Fibroblast of skin of left quadriceps (primary cell): ENCODE measurements at places on chromosomes 12 and 14.

GRCh38 chr12:54572881-54573280, 15.6 kb downstream of the PPP1R1A start:
- DNase-seq = no peak

GRCh38 chr14:50635141-50635540, 33.0 kb downstream of the SAV1 start:
- no peak for DNase-seq

DNA sequence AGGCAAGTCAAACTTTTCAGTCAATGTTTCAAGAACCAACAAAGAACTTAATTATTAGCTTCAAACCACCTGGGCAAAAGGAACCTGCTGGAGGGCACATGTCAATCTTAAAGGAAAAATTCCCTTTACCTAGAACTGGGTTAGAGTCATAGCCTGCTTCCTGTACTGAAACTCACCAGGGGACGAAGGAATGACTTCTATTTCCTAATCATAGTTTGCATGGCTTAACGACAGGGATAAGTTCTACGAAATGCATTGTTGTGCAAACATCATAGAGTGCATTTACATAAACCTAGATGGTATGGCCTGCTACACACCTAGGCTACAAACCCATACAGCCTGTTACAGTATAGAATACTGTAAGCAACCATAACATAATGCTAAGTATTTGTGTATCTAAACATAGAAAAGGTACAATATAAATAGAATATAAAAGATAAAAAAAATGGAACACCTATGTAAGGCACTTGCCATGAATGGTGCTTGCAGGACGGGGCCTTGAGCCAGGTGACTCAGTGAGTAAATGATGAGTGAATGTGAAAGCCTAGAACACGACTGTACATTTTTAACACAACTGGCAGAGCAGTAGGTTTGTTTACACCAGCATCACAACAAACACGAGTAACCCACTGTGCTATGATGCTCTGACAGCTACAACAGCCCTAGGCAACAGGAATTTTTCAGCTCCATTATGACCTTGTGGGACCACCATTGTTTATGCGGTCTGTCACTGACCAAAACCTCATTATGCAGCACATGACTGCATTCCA, 234.9 kb upstream of the CAND1 start:
- DNase-seq = no peak

DNA sequence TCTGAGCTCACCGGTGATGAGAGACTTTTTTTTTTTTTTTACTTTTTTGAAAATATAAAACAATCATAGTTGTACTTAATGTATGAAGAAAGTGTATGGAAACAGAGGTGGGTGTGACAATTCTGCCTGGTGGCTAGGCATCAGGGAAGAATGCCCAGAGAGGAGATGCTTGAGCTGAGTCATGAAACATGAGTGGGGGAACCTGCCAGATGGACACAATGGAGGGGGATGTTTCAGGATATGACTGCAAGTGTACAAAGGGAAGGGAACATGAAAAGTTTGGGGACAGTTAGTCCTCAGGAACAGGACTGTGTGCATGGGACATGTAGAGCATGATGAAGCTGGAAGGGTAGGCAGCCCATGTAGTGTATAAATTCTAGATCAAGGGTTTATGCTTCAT, 274.2 kb upstream of the E2F7 start:
- no peak for DNase-seq

DNA sequence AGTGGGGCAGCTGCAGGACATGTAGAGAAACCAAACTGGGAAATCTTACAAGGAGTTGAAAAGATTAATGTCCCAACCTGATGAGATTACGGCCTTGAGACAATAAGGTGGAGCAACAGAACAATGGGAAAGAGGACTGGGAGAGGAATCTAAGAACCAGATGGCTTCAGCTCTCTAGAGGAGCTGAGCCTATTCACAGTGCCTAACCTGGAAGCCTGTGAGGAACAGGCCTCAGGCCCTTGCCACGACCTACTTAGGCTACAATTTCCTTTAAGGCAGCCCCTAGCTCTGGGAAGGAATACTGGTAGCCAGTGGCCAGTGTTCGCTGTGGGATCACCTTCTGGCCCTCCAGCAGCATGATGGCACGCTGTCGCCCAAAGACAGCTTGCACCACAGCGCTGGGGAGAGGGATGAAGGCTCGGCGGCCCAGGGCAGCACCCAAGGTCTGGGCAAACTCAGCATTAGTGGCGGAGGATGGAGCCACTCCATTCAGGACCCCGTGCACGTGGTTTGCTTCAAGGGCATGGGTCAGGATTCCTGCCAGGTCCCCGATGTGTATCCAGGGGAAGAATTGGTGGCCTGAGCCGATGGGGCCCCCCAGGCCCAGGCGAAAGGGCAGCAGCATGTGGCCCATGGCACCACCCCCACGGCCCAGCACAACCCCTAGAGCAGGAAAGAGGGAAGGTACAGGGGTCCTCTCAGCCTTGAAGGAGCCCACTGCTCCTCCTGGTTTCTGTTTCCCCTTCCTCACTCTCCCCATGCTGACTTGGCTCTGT, 2.6 kb downstream of the SDR39U1 start:
- DNase-seq = no peak

DNA sequence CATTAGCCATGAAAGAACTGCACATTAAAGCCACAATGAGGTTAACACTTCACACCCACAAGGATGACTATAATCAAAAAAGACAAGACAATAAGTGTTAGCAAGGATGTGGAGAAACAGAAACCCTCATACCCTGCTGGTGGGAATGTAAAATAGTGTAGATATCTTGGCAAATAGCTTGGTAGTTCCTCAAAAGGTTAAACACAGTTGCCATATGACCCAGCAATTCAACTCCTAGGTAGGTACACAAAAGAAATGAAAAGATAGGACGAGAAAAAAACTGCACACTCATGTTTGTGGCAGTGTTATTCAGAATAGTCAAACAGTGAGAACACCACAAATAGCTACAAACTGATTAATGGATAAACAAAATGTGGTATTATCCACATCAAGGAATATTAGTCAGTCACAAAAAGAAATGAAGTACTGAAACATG, 93.5 kb downstream of the ATXN2 start:
- no peak for DNase-seq

GRCh38 chr14:66022526-66022925, 463.6 kb upstream of the CCDC196 start:
- DNase-seq = no peak

- no peak for DNase-seq
These were observed 543.1 kb downstream of the LRFN5 start for GRCh38 chr14:42149609-42150261.

GRCh38 chr12:93679308-93679925, 2.2 kb downstream of the CRADD start:
- no peak for DNase-seq

- no peak for DNase-seq
These were observed 194.4 kb downstream of the KIF26A start for GRCh38 chr14:104332634-104333270.

GRCh38 chr12:40770781-40771180, 78.5 kb downstream of the CNTN1 start:
- no peak for DNase-seq

DNA sequence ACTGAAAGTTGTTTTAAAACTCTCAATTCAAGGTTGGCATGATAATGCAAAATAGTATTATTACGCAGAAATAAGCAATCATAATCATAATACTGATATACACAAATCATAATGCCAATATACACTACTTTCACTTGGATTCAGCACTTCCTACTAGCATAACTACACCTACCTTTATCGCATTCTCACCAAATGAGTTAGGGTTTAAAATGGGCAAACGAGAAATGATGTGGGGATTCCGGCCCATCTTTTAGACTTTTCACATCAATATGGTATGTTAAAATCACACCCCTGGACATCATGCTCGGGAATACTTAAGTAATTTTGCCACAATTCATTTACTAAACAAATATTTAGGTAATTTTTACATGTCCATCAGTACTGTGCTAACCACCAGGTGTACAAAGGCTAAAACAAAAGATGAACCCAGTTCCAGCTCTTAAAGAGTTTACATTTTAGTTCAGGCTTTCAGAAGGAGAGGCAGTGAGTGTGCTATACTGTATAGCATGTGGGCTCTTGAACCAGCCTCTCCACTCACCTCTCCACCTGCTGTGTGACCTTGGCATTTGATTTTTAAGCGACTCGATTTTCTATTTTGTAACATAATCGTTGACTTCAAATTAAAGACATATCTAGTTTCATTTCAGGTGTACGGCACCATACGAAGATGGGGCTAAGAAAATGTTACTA, 1.1 kb upstream of the USP15 start:
- DNase-seq = no peak

DNA sequence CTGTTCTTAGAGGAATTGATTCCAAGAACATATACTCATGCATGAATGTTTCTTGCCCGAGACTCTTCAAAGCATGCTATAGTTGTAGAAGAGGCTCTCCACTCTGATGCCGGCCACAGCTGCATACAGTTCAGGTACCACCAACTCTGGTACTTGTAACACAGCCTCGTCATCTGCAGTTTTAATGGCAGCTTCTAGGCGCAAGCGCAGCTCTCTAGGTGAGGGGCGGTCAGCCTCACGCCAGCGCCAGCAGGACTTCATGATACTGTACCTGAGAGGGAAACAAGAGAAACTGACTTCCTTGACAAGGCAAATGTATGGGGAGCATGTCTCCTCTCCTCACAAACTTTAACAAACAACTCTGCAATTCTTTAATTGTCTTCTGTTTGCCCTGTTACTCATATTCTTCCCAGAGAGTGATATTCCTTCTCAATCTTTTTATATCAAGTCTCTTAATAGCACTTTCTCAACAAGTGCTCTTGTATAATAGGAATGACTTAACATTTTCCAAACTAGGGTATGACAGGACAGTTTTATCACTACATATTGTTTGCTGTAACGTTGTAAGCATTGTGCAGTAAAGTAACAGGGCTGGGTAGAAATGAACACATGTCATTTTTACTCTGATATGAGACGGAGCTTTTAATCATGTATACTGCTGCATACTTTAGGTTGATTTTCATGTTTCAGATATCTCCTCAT, 6.8 kb upstream of the MAGOHB start:
- DNase-seq = no peak

GRCh38 chr14:102095231-102095870, 8.5 kb upstream of the HSP90AA1 start:
- no peak for DNase-seq

GRCh38 chr12:107369679-107370078, 276.3 kb upstream of the CRY1 start:
- DNase-seq = no peak

DNA sequence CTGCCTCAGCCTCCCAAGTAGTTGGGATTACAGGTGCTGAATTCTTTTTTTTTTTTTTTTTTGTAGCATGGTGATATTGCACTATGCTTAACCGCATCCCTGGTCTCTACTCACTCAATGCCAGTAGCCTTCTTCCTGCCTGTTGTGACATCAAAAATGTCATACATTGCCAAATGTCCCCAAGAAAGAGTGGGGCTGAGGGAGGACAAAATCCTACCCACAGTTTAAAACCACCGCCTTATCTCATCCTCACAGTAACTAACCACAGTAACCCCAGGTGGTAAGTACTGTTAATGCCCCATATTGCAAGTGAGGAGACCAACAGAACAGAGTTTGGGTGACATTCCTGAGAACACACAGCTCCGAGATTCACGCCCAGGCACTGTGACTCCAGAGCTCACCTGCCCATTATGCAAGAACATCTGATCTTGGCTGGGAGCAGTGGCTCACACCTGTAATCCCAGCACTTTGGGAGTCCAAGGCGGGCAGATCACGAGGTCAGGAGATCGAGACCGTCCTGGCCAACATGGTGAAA, 19.6 kb downstream of the MORN3 start:
- DNase-seq = no peak

- DNase-seq = no peak
These were observed 501 bp downstream of the C1R start for GRCh38 chr12:7091660-7092228.

- no peak for DNase-seq
These were observed 1.3 kb upstream of the NR1H4 start for GRCh38 chr12:100472325-100472724.

DNA sequence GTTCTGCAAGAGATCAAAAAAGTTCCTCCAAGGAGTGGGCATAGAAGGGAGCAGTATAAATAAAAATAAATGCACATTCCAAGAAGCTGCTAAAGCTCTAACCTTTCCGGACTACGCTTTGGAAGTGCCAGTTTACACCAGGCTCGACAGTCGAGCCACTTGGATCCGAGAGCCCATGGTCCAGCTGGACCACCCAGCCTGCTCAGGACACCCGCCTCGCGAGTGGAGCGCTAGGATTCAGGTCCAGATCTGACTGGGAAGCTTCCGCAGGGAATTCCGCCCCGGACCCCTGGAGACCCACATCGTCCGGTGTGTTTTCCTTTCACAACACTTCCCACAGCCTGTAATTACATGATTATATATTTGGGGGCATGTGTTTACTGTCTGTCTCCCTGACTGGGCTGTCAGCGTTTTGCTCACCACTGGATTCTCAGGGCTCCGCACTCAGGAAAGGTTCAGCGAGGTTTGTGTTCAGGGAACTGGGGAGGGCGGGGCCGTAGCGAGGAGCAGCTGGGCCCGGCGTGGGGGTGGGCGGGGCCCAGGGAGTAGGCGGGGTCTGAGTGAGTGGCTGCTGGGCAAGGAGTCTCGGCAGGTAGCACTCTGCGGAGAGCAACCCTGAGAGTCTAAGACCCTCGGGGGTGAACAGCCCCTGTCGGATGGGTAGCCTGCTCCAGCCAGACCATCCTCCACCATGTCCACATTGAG, 52.3 kb upstream of the TMEM263 start:
- no peak for DNase-seq

GRCh38 chr12:3004655-3005565, 45.7 kb downstream of the TEAD4 start:
- no peak for DNase-seq

DNA sequence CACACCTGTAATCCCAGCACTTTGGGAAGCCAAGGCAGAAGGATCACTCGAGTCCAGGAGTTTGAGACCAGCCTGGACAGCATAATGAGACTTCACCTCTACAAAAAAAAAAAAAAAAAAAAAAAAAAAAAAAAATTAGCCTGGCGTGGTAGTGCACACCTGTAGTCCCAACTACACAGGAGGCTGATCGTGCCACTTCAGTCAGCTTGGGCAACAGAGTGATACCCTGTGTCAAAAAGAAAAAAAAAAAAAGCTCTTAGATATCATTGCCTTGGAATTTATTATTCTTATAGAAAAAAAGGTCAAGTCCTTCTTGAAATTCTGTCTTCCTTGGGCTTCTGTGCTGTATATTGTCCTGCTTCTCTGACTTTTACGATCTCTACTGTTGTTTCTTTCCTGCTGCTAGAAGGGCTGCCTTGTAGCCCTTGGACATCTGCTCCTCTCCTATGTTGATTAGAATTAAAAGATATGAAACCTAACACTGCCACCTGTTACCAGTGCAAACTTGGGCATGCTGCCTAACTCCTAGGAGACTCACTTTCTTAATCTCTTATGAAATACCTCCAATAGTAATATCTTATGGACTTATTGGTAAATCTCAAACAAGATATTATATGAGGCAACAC, 5.7 kb downstream of the TMEM19 start:
- no peak for DNase-seq

DNA sequence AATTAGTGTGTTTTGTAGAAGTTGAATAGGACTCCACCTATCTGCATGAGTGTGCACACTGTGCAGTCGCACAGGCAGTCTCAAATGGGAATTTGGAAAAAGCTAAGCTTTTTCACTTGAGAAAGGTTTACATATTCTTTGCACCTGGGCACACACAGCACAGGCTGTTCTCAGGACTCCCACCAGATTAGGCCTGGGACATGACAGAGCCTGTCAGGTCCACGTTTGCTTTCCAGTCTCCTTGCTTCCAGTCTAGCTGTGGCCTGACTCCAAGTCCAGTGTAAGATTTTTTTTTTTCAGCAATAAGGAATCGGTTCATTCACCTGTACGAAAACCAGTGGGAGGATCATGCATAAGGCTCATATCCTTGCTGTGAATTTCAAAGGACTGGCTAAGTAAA, 181.3 kb downstream of the ZFP36L1 start:
- DNase-seq = no peak

GRCh38 chr14:61219673-61220072, 61.5 kb downstream of the TMEM30B start:
- no peak for DNase-seq
